ENCODE measurements at places on chromosomes 6 and 20.

DNA sequence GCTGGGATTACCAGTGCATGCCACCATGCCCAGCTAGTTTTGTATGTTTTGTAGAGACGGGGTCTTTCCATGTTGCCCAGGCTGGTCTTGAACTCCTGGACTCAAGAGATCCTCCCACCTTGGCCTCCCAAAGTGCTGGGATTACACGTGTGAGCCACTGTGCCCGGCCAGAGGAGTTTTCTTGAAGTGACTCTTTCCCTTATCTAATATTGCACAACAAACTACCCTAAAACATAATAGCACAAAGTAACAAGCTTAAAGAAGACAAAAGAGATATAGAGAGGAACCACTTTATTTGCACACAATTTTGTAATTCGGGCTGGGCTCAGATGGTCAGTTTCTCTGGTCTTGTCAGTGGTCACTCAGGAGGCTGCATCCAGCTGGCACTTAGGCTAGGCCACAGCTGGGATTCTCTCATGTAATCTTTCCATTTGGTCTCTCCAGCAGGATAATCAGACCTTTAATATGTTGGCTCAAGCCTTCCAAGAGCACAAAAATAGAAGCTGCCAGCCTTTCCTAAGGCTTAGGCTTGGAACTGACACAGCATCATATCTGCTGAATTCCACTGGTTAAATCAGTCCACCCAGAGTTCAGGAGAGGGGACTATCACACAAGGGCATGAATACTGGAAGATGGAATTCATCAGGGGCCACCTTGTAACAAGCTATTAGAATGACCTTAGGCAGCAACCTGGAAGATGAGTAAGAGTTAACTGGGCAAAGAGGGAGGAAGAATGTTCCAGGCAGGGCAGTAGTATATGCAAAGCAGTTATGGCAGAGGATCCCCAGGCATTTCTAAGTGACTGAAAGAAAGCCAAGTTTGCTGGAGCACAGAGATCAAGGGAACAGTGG, 56.7 kb upstream of the PNRC1 start:
- no peak for DNase-seq

GRCh38 chr6:2508071-2508470, 242.7 kb downstream of the MYLK4 start:
- no peak for DNase-seq

DNA sequence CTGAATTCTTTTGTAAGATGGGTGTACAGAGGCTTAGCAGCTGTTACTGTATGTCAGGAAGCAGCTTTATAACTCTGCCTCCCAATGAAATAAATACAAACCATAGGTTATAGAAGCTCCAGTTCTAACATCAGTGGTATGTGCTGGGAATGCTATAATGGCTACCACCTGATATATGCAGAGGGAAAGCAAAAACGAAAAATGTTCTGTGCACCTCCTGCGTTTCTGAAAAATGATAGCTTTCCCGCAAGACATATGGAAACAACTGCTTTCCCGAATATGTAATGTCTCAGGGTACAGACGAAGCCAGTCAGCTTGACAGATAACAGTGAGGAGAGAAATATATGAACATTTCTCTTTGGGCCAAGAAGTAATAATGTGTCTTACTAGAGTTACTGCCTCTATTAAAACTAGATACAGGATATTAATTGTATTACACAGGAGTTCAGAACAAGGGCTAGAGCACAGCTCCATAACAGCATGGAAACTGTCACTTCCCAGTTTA, 517.0 kb upstream of the NRSN1 start:
- DNase-seq = no peak

DNA sequence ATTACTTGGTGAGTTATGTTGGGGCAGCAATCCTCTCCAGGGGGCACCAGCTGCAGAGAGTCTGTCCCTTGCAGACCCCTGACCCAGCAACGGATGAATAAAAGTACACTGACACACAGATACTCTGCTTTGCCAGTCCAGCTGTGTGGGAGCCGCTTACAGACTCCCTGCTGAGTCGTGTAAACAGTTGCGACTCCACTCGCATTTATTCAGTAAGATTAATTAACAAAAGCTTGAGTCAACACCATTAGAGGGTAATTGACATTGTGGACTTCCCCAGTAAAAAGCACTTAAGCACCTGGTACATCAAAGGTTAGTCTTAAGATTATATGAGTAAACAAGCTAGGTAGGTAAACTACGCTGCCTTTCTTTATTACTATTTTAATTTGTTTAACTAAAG, 92.0 kb upstream of the TMEM181 start:
- DNase-seq = peak; percentile 87

GRCh38 chr20:57409672-57410397, 18.6 kb downstream of the RBM38 start:
- DNase-seq = no peak

GRCh38 chr6:92364948-92365541, 1054.3 kb downstream of the EPHA7 start:
- DNase-seq = no peak

DNA sequence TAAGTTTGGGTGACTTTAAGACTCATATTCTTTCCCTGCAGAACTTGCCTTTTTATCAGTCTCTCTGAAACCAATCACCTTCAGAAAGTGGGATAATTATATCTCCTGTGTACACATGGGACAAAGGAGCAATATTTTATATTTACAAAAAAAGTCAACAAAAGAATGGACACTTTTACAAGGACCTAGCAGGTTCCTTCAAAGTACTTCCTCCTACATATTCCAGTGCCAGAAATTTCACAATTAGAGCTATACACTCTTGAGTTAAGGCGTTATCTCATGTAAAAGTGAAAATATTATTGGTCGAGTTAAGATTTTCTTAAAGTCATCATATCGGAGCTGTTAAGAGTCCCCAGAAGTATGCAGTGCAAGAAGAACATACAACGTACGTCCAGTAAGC, 98.9 kb upstream of the MAFB start:
- DNase-seq = no peak

DNA sequence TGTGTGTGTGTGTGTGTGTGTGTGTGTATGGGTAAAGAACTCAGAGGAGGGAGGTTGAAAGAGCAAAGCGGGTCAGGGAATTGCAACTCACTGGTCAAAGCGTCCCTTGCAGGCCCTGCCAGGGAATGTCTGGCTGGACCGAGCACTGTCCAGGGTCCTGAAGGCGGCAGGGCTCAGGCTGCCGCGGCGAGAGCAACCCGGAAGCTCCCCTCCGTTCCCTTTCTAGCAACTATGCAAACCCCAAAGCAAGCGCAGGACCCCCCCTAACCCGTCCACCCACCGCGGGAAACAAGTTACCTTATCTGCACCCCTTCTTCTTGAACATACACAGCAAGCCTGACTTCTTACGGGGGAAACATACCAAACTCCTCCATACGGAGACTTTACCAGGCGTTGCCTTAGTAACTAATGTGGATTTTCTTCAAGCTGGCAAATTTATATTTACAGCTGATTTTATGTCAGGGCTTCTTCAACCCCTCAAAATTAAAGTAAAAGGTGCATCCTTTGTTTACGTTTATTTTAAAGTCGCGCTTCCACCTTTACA, 538 bp upstream of the GRM1 start:
- DNase-seq = no peak

- no peak for DNase-seq
These were observed 29.9 kb downstream of the PLN start for GRCh38 chr6:118577972-118578371.

DNA sequence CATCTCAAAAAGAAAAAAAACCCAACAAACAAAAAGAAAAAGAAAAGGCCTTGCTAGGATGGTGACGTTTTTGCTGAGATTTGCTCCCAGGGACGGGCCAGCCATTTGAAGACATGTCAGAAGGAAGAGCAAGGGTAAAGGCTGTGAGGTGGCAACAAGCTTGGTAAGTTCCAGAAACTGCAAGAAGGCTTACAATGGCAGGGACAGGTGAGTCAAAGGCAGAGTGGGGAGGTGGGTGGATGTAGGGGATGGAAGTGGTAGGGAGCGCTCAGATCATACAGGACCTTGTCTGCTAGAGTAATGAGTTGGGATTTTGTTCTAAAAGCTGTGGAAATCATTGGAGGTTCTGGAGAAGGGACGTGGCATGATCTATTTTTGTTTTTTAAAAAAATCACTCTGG, 4.3 kb downstream of the KIF3B start:
- no peak for DNase-seq

GRCh38 chr6:20572288-20572687, 38.0 kb downstream of the CDKAL1 start:
- no peak for DNase-seq

DNA sequence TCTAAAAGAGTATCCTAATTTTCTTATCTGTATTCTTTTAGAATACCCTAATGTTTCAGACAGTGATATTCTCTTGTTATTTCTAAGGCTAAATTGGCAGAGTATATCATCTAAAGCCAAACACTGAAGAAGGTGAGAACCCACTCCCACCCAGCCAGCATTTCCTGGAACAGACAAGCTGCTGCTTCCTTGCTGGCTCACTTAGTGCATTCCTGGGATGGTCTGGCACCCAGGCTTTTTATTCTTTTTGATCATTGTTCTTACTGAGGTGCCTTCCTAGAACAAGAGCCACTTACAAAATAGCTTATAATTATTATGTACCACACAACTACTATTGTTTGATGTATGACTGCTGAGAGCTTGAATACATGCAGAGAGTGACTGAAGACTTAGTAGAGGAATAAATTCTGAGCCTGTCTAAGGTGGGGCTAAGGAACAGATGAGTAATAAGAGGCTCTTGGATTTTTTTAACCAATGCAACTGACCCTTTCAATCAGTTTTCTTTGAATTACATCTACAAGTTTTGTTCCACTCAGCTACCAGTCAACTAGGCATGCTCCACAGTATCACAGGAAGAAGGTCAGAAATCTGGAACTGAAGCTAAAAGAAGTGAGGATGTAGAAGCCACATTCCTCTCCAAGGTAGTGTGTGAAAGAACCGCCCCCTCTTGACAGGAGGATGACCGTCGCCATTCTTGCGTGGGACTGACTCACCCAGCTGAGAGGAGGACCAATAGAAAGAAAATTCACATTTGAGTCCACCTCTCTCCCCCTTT, 30.1 kb downstream of the PRPH2 start:
- no peak for DNase-seq

DNA sequence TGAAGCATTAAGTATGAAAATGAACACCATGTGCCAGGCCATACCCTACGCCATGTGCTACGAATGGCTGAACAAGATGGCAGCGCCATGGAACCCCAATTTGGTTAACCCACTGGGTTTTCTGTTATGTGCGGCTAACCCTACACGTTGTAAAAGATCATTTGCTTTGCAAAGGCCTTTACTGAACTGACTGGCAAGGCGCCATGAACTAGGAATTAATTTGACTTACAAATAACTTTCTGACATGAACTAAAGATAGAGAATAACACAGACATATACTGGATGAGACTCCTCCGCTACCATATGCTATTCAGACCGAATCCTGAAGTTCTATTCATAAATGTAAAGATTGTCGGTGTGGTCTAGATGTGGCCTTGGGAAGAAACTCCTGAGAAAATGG, 3.9 kb downstream of the CNKSR3 start:
- DNase-seq = no peak

- no peak for DNase-seq
These were observed 29.9 kb downstream of the MAP3K7 start for GRCh38 chr6:90557006-90557405.

GRCh38 chr6:43378631-43379030, 9.2 kb upstream of the ZNF318 start:
- no peak for DNase-seq

GRCh38 chr6:85273046-85273445, 176.8 kb upstream of the NT5E start:
- DNase-seq = no peak

DNA sequence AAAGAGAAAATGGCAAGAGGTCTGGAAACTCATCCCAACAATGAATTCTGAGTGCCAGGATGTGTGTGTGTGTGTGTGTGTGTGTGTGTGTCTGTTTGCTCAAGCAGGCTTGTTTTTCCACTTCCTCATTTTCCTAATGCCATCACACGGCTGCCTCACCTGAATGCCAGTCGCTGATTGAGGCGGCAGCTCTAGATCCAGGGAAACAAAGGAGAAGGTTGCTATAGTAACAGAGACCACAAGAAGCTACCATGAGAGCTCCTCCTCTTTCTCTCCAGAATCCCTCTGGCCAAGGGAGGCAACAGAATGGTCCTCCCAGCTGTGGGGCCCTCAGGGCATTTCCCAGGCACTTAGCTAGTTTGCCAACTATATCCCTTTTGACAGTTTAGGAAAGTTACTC, 241.1 kb upstream of the TSHZ2 start:
- DNase-seq = no peak

GRCh38 chr6:27837625-27838057, 74.6 kb downstream of the OR2B2 start:
- DNase-seq = no peak

DNA sequence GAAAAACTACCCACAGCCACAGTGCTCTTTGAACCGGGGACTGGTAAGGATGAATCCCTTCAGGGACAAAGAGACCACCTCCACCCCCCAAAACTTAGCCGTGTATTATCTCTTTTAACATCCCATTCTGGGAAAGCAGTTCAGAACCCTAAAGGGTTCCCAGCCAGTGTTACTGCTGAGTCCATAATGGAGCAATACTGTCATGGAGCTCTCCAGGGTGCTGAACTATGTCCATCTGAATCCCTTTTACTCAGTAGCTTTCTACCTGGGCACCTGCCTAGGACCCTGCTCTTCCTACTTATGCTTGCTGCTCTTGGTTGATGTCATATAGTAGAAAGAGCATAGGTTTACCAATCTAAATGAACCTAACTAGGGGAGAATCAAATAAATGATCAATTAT, 22.3 kb upstream of the SAYSD1 start:
- DNase-seq = no peak

GRCh38 chr6:16803294-16804200, 42.3 kb upstream of the ATXN1 start:
- no peak for DNase-seq

GRCh38 chr20:38173237-38174156, 8.4 kb upstream of the TGM2 start:
- no peak for DNase-seq

- DNase-seq = no peak
These were observed 360.1 kb downstream of the HDGFL1 start for GRCh38 chr6:22929311-22929985.

DNA sequence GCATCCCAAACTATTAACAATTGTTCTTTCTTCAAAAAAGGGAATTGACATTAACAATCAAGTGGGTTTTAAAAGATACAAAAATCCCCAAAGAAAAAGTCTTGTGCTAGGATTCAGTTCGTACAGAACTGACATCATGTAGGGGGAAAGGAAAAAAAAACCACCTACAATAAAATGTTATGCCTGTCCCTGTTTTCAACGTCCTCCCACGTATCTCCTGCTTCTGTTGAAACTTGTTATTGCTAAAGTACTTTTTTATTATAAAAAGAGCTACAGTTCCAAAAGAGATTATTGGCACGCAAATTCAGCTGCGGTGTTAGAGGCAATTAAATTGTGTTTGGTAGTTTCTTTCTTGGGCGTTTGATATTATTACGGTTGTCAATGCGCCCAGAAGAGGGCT, 102.8 kb upstream of the PHACTR1 start:
- no peak for DNase-seq

DNA sequence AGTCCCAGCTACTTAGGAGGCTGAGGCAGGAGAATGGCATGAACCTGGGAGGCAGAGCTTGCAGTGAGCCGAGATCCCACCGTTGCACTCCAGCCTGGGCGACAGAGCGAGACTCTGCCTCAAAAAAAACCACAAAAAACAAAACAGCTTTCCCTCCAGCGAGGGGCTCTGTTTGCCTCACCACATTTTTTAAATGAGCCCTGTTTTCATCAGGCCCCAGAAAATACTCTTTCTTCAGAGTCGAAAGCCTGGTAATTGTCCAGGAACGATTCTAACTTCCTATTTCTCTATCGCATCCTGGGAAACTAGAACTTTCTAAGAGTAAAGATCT, 12.2 kb downstream of the MTG2 start:
- no peak for DNase-seq
